Common myeloid progenitor, CD34-positive (primary cell): ENCODE measurements at places on chromosomes 7 and 10.

- H3K27ac ChIP-seq: no peak overlapping the region
- H3K27me3 ChIP-seq: no peaks in the 10 kb centered on the region
- no peak overlapping the region for H3K4me3 ChIP-seq
- H3K36me3 ChIP-seq: no peaks in the 10 kb centered on the region
These were observed 26.9 kb upstream of the PITRM1 start for GRCh38 chr10:3199488-3199887.

GRCh38 chr10:91909117-91909677 lies at the start of gene FGFBP3:
Gene FGFBP3 (minus strand): TSS chr10:91909486. CDS start chr10:91908969, 517 bp downstream.
- peaks cover 7% of the 10 kb centered on the region for H3K4me1 ChIP-seq
- H3K27me3 ChIP-seq: no peaks in the 10 kb centered on the region
- peak within 1 kb of the TSS; percentile 32 for H3K27ac ChIP-seq
- DNase-seq: peak; percentile 81
- peak within 1 kb of the TSS; percentile 80 for H3K4me3 ChIP-seq
- H3K36me3 ChIP-seq: no peaks in the 10 kb centered on the region

DNA sequence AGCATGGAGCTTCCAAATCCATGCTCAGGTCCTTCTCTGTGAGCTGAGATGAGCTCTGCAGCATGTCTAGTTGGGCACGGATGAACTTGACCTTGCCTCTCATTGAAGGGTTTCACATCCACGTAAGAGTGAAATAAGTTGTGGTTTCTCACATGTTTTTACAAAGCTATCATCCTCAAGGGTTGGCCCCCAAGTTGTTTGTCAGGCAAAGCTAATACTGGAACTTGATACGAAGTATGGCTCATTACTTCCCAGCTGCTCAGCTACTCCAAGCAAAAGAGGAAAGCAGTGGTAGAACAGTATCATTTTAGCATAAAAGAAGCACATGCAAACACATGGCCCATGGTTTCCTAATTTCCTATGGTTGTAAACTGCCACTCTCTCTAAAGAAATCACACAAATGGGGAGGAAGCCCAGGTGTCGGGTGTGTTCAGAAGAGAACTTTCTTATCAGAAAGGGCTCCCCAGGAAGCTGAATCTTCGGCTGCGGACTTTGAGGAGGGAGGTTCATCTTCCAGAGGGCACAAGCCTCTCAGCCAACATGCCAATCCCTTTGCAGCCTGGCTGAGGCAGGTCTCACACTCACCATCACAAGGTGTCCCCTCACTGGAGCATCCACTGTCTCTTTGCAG lies 45.3 kb downstream of the PDLIM1 start:
- peaks cover 14% of the 10 kb centered on the region for H3K36me3 ChIP-seq
- no peaks in the 10 kb centered on the region for H3K27me3 ChIP-seq
- no peak overlapping the region for H3K4me3 ChIP-seq
- H3K4me1 ChIP-seq: peaks cover 7% of the 10 kb centered on the region
- no peak for DNase-seq
- no peak overlapping the region for H3K27ac ChIP-seq

GRCh38 chr7:2939193-2939885 lies 95.2 kb upstream of the GNA12 start:
- H3K4me1 ChIP-seq: peaks cover 38% of the 10 kb centered on the region
- no peak overlapping the region for H3K27ac ChIP-seq
- H3K36me3 ChIP-seq: peaks cover 20% of the 10 kb centered on the region
- DNase-seq: peak; percentile 86

GRCh38 chr10:80415734-80416478 lies 7.6 kb downstream of the PRXL2A start:
- no peak overlapping the region for H3K4me3 ChIP-seq
- H3K27me3 ChIP-seq: no peaks in the 10 kb centered on the region
- no peak for DNase-seq
- H3K36me3 ChIP-seq: no peaks in the 10 kb centered on the region
- H3K27ac ChIP-seq: no peak overlapping the region
- H3K4me1 ChIP-seq: peaks cover 4% of the 10 kb centered on the region
